Progenitor cell of endocrine pancreas (in vitro differentiated cells): ENCODE measurements at places on chromosomes 6 and 20.

DNA sequence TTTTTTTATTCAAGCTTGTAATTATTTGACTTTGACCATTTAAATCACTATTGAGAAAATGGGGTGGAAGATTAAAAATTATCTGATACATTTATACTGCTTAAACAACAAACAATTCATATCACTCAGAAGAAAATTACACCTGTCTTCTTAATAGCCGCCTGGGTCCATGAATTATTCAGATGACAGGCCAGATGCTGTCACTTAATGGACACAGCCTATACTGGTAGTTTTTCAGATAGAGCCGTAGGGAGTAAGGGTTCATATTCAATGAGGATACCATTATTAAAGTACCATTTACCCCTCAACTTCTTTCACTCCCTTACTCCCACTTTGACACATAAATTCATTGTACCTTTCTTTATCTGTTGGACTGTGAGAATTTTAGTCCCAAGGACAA is 1193.4 kb upstream of the MAP3K7 start:
- no peaks in the 10 kb centered on the region for H3K4me1 ChIP-seq
- H3K27me3 ChIP-seq, result no peaks in the 10 kb centered on the region
- no peak overlapping the region for H3K27ac ChIP-seq
- peaks cover 2% of the 10 kb centered on the region for H3K36me3 ChIP-seq
- no peak for DNase-seq

DNA sequence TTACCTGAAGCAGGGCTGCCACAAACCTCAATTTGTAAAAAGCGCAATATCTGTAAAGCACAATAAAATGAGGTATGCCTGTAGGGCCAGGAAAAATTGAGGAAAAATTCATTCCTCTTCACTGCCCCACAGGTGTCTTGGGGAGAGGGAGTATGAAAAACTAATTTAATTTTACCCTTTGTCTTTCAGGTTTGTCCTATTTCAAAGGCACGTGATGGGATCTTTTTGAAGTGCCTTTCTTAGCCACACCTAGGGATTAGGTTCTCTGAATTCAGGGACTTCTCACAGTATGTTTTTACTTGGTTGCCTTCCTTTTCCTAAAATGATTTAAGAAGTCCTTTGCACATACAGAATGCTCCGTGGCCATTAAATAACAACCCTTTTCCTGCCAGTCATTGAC is 71.9 kb downstream of the NCOA3 start:
- no peaks in the 10 kb centered on the region for H3K27me3 ChIP-seq
- H3K36me3 ChIP-seq, result peaks cover 18% of the 10 kb centered on the region
- no peak for DNase-seq
- no peak overlapping the region for H3K4me3 ChIP-seq
- H3K27ac ChIP-seq, result peak overlapping the region; percentile 19
- H3K4me1 ChIP-seq, result peaks cover 43% of the 10 kb centered on the region

- no peaks in the 10 kb centered on the region for H3K27me3 ChIP-seq
- peaks cover 9% of the 10 kb centered on the region for H3K4me1 ChIP-seq
- peak overlapping the region; percentile 83 for H3K4me3 ChIP-seq
- peak overlapping the region; percentile 91 for H3K27ac ChIP-seq
Measured at GRCh38 chr6:2998998-2999617, 586 bp upstream of the NQO2 start.

DNA sequence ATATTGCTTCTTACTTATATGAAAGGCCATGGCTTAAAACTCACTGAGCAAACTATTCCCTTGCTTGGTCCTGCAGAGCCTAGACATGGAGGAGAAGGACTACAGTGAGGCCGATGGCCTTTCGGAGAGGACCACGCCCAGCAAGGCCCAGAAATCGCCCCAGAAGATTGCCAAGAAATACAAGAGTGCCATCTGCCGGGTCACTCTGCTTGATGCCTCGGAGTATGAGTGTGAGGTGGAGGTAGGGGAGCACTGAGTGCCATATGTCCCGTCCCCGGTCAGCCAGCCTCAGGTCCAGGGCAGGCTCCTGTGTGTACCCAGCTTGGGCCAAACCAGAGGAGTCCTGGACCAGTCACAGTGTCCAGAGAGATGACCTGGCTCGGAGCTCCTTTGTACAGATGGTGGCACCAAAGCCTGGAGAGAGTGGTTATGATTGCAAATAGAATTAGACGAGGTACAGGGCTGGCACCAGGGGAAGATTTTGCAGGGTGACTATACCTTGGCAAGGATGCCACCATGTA is 21.0 kb downstream of the EPB41L1 start:
- H3K4me1 ChIP-seq, result peaks cover 5% of the 10 kb centered on the region
- no peak overlapping the region for H3K27ac ChIP-seq
- H3K27me3 ChIP-seq, result no peaks in the 10 kb centered on the region
- DNase-seq, result no peak

GRCh38 chr20:63268671-63269439 is 3.8 kb upstream of the ARFGAP1 start:
- H3K36me3 ChIP-seq, result no peaks in the 10 kb centered on the region
- no peak for DNase-seq
- no peak overlapping the region for H3K27ac ChIP-seq
- H3K4me1 ChIP-seq, result peaks cover 12% of the 10 kb centered on the region
- H3K4me3 ChIP-seq, result no peak overlapping the region

DNA sequence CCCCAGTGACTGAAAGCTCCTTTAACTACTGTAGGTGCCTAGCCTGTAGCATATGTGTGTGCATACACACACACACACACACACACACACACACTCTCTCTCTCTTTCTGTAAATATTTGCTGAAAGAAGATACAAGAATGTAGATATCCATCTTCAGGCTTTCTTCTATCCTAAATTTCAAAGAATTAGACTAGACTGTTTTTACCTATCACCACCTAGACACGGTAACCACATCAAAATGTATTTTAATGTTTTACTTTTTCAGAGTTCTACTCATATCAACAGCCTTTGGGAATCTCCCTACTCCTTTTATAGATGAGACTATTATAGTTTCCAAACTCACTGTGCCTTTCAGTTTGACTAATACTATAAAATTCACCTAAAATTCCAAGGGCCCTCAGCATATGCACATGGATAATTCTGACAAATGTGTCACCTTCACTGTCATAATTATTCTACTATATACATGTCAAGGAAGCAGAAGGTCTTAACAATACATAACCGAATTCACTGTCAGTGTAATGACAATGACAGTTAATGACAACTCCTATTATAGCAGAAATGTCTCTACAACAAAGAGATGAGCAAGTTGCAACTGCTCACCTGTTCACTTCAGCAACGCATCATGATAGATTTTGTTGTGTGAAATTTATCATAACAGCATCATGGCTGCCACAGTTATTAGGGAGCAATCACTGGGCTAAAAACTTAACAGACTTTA is 236.5 kb downstream of the GMPR start:
- peaks cover 12% of the 10 kb centered on the region for H3K36me3 ChIP-seq
- H3K27me3 ChIP-seq, result no peaks in the 10 kb centered on the region

DNA sequence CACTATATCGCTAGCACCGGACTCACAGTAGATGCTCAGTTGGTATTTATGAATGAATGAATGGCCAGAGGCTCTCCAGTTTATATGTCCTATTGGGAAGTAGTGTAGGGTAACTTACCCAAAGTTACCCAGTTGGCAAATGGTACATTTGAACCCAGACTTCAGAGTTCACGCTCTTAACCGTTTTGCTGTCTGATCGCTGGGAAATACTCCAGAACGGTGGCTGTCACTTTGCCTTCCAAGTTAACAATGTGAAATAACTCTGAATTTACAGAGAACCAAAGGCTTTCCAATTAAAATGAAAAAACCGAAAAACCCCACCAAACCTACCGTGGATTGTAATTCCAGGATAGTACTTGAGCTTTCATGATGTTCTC is 1.6 kb downstream of the VAPB start:
- H3K27me3 ChIP-seq, result no peaks in the 10 kb centered on the region
- peaks cover 9% of the 10 kb centered on the region for H3K36me3 ChIP-seq
- no peak for DNase-seq

DNA sequence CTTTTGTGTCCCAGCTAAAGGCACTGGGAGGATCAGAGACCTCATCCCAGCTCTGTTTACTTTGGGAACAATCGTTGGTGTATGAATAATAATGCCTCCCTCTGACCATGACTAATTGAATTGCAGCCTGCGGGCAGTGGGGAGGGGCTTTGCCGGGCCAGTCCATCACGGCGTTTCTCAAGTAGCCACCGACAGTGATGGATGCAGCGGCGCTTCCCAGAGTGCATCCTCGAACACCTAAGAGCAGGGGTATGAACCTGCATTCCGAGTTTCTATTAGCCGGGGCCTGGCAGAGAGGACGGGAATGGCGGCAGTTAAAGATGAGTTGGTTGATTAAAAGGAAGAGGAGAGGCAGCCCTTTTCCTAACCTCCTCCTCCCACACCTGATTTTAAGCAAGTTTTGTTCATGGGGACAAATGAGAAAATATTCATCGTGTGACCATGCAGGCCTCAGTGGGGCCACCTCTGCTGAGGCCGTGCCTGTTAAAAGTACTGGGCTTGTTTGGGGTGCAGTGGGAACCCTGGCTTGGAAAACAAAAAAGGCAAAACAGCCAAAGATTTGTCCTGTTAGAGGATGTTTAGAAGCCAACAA is 154.1 kb downstream of the FOXA2 start:
- DNase-seq, result no peak
- peaks cover 56% of the 10 kb centered on the region for H3K4me1 ChIP-seq
- H3K27ac ChIP-seq, result peak overlapping the region; percentile 88
- H3K27me3 ChIP-seq, result no peaks in the 10 kb centered on the region
- H3K36me3 ChIP-seq, result no peaks in the 10 kb centered on the region
- peak overlapping the region; percentile 10 for H3K4me3 ChIP-seq

- H3K4me3 ChIP-seq, result no peak overlapping the region
- no peaks in the 10 kb centered on the region for H3K4me1 ChIP-seq
- no peak overlapping the region for H3K27ac ChIP-seq
- no peaks in the 10 kb centered on the region for H3K27me3 ChIP-seq
- no peak for DNase-seq
- H3K36me3 ChIP-seq, result no peaks in the 10 kb centered on the region
Measured at GRCh38 chr6:73968221-73968757, 272.3 kb downstream of the CD109 start.

GRCh38 chr20:58714340-58714922 is 21.8 kb downstream of the NPEPL1 start:
- no peaks in the 10 kb centered on the region for H3K36me3 ChIP-seq
- no peak overlapping the region for H3K4me3 ChIP-seq
- no peaks in the 10 kb centered on the region for H3K27me3 ChIP-seq

GRCh38 chr20:63977739-63978276 is 1.6 kb downstream of the SAMD10 start:
- DNase-seq, result no peak
- H3K4me3 ChIP-seq, result peak overlapping the region; percentile 78
- H3K27me3 ChIP-seq, result no peaks in the 10 kb centered on the region

DNA sequence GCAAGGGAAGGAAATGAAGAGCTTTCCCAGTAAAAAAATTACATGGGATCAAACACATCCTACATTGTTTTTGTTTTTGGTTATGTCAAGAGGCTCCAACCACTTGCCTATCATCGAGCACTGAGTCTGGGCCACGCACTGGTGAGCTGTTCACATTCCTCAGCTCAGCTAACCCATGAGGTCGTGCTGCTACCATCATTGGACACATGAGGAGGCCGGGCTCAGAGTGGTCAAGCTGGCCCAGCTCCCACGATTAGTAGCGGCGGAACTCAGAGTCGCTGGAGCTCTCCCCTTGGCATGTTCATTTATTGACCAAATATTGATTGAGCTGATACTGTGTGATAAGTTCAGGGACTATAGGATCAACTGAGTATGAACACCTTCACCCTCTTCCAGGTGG is 164.9 kb downstream of the CDH26 start:
- H3K4me3 ChIP-seq, result no peak overlapping the region
- no peak overlapping the region for H3K27ac ChIP-seq
- peaks cover 26% of the 10 kb centered on the region for H3K27me3 ChIP-seq
- no peaks in the 10 kb centered on the region for H3K36me3 ChIP-seq
- no peak for DNase-seq
- H3K4me1 ChIP-seq, result peaks cover 13% of the 10 kb centered on the region

DNA sequence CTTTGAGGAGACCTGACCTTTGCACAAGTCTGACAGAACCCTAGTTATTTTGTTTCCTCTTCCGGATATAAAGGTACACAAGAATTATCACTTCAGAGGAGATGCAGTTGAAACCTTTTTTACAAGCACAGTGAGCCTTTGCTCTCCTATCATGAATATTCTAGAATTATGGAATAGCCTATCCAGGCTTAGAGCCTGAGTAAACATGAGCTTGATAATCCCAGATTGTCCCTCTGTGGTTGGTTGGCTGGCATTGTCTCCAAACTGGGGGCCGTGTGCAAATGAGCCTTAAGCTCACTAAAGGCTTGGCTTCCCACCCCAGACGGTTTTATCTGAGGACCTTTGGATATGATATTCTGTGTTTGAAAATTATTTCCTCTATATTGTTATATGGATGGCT is 32.0 kb downstream of the BTBD3 start:
- H3K4me1 ChIP-seq, result no peaks in the 10 kb centered on the region
- no peak for DNase-seq
- H3K4me3 ChIP-seq, result no peak overlapping the region
- no peaks in the 10 kb centered on the region for H3K36me3 ChIP-seq
- no peak overlapping the region for H3K27ac ChIP-seq

DNA sequence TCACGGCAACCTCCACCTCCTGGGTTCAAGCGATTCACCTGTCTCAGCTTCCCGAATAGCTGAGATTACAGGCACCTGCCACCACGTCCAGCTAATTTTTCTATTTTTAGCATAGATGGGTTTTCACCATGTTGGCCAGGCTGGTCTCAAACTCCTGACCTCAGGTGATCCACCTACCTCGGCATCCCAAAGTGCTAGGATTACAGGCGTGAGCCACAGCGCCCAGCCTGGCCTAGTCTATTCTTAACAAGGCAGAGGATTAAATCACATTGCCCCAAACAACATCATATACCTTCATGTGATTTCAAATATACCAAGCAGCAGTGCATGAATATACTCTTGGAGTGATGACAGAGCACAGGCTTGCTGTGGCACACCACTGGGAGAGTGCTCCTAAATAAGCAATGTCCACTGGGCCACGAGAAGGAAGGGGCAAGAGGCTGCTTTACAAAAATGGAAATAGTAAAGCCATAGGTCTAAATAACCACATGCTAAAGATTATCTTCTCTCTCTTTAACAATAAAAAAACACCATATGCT is 76.6 kb upstream of the TULP1 start:
- H3K4me1 ChIP-seq, result no peaks in the 10 kb centered on the region
- DNase-seq, result no peak
- H3K4me3 ChIP-seq, result no peak overlapping the region
- no peak overlapping the region for H3K27ac ChIP-seq
- no peaks in the 10 kb centered on the region for H3K36me3 ChIP-seq

- no peak overlapping the region for H3K4me3 ChIP-seq
- no peaks in the 10 kb centered on the region for H3K27me3 ChIP-seq
- H3K27ac ChIP-seq, result no peak overlapping the region
Measured at GRCh38 chr6:41062056-41062455, 9.1 kb downstream of the APOBEC2 start.

GRCh38 chr20:59004493-59004762 is 2.6 kb downstream of the CTSZ start:
- H3K27me3 ChIP-seq, result peaks cover 7% of the 10 kb centered on the region
- DNase-seq, result no peak
- H3K27ac ChIP-seq, result no peak overlapping the region
- H3K36me3 ChIP-seq, result peaks cover 10% of the 10 kb centered on the region
- no peak overlapping the region for H3K4me3 ChIP-seq
- peaks cover 3% of the 10 kb centered on the region for H3K4me1 ChIP-seq

GRCh38 chr6:167919349-167919748 is 78.1 kb upstream of the KIF25 start:
- H3K36me3 ChIP-seq, result peaks cover 40% of the 10 kb centered on the region
- DNase-seq, result no peak
- no peaks in the 10 kb centered on the region for H3K27me3 ChIP-seq

- H3K4me3 ChIP-seq, result no peak overlapping the region
- DNase-seq, result no peak
- peaks cover 5% of the 10 kb centered on the region for H3K4me1 ChIP-seq
- no peaks in the 10 kb centered on the region for H3K27me3 ChIP-seq
- H3K27ac ChIP-seq, result no peak overlapping the region
Measured at GRCh38 chr20:12180107-12180661, 262.5 kb downstream of the BTBD3 start.
